ENCODE measurements at places on chromosomes 3 and 15.

GRCh38 chr15:69232765-69233164 is 65.9 kb upstream of the PAQR5 start:
- DNase-seq, result no peak

GRCh38 chr3:52036829-52037228 is 19.5 kb downstream of the DUSP7 start:
- DNase-seq, result no peak

- DNase-seq, result no peak
Measured at GRCh38 chr3:190260301-190260700, 61.9 kb downstream of the CLDN1 start.

- DNase-seq, result no peak
Measured at GRCh38 chr15:35159170-35159569, 74.1 kb upstream of the NANOGP8 start.

DNA sequence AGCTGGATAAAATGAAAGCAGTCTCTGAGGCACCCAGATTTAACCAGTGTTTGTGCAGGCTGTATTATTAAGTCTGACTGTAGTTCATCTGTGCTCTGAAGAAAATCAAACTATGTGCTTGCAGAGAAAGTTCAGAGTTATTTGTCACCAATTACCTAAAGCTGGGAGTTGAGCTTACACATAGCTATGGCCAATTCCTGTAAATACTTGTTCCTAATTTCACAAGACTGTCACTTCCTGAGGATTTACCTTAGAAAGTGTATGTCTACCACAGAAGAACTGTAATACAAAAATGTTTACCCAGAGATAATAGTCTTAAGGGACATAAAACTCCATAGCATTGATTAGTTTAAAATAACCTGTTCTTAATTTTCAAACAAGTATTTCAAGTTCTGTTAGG is 628.4 kb upstream of the TGFBR2 start:
- no peak for DNase-seq

GRCh38 chr3:80018375-80018774 is 250.6 kb upstream of the ROBO1 start:
- no peak for DNase-seq

GRCh38 chr3:2822611-2823010 is 287.6 kb downstream of the IL5RA start:
- no peak for DNase-seq

Data from DMS 273 treated with DMSO at 0.1 percent for 48 hours (cell line).